ENCODE measurements at places on chromosomes 5 and 9. TPM values are rescaled to one million over a fixed set of nuclear protein-coding genes. Genes with fewer than 3 reads are reported as not detected.

Gene IFNB1
- not detected for total RNA-seq

Gene GNAQ
- 39.4 TPM for total RNA-seq

Gene IFNA1
- not detected for total RNA-seq

Gene ACOT12
- not detected for total RNA-seq

DNA sequence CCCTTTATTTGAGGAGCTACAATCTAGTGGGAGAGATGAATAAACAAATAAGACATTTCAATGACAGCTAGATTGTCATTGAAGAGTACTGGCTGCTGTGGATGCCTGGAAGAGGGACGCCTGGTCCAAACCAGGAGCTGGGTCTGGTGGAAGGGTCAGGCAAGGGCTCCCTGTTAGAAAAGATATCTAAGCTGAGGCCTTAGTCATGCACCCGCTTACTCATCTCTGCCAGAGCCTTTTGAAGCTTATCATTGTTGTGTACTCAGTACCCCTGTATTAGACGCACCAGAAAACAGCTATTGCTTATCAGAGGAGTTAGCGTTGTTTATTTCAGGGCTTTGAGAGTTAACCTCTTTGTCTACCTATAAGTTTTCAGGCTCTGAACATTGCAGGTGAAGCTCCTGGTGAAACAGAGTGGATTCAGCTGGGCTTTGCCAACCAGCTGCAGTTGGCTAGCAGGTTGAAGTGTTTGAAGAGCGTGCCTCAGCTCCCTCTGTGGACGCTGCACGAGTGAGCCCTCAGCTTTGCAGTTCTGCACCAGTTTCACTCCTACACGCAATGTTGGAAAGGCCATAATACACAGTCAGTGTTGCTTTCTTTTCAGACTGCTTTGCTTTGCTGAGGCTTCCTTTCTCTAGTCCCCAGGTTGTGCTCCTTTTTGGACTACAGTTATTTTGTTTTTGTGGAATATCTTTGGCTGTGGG is 5.6 kb upstream of the GPR151 start:
- no peak for DNase-seq

DNA sequence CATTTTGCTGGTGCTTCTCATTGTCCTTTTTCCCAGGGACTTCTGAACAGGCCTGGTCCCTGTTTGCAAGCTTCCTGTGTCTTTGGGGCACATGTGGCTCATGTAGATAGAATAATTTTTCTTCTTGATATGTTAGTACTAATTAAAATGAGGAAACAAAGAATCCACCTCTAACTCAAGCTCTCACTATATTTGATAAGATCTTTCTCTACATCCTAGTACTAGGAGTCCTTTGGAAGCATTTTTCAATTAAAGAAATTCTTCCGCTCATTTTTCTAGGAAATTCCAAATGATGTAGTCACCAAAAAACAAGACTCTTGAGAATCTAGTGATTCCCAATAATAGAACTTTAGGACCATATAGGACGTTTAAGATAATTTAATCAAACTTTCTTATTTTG is 165.3 kb downstream of the SEC61B start:
- DNase-seq = no peak

- no peak for DNase-seq
These were observed 138.5 kb downstream of the MPDZ start for GRCh38 chr9:13140843-13141592.

DNA sequence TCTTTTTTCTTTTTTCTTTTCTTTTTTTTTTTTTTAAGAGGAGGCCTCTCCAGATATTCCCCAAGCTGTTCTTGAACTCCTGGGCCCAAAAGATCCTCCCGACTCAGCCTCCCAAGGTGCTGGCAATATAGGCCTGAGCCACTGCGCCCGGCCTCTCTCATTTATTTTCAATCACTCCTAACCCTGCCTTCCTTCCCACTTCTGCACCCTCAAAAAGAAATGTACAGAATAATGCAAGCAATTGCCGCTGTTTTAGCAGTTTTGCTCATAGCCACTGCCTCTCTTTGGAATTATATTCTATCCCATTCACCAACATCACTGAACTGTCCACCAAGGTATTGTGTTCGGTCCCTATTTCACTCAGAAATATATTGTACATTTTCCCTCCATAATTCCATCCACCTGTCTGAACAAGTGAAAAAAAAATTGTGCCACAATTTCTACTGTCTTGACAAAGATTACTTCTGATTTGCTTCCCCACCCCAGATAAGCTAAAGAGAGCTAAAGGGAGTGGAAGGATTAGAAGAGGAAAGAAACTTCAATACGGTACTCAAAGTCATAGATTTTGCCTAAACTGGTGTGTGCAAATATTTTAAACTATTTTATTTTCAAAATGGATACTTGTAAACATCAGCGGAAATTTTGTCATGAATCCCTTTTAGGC is 1.9 kb downstream of the FNBP1 start:
- DNase-seq = no peak

DNA sequence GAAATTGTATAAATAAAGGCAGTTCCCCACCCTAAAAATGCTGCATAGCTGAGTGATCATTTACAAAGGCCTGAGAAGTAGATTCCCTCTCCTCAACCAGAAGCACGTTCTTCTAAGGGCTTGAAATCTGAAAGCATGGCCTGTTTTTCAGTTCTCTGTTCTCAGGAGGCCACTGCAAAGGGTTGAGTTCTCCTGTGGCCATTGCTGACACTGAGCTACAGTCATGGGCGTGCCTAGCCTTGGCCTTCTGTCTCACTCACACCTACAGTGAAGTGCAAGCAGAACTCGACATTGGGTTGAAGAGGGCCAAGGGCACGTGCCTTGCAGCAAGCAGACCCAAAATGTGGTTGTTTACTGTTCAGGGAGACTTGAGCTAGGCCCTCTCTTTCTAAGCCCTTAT is 276.6 kb upstream of the VLDLR start:
- DNase-seq = no peak

- no peak for DNase-seq
These were observed 38.0 kb upstream of the TRPC7 start for GRCh38 chr5:136403346-136403745.

- no peak for DNase-seq
These were observed 14.2 kb upstream of the CAST start for GRCh38 chr5:96648023-96648422.

DNA sequence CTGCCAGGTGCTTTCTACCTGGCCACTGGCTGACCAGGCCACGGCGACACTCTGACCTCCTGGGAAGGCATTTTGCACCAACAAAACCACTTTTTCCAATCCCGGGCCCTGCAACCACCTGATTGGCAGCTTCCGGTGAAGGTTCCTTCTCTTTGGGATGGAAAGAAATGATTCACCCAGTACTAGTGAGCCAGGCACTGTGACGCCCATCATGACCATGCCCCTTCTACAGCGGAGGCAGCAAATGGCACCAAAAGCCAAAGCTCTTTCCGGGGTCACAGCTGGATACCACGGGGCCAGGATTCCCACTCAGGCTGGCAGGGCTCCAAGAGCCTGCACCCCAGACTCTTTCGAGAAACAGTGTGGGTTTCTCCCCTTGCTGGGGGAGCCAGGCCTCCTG is 4.7 kb downstream of the NOTCH1 start:
- DNase-seq = no peak

- DNase-seq = no peak
These were observed 195.3 kb downstream of the GAS1 start for GRCh38 chr9:86751956-86752355.

DNA sequence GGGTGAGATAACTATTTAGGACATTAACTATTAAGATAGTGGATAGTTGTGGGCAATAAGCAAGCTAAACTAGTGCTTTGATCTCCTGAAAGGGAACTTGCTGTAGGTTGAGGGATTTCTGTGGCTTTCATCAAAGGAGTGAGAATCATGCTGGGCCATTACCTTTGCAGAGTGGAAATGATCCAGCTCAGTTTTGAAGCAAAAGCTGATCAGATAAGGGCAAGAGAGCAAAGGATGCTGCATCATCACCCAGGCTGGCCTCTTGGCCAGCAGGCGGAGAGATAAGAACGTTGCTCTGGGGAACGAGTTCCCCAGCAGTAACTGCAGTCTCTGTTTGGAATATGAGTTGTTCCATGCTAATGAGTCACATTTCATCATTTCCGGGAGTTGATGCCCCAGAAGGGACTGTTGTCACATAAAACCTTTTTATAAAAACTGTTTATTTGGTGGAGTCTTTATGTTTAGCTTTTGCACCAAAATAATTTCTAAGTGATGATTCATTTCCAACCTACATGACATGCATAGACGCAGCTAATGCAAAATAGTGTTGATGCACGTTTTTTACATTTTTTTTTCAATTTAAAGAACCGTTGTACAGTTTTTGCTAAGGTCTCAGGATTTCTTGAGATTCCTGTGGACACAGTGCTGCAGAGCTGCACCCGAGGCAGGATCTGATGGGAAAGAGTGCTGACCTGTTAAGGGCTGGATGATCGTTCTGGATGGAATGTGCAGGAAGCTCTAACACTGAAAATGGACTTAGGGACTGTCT is 99.3 kb downstream of the ACTBL2 start:
- no peak for DNase-seq

GRCh38 chr9:6415266-6415665 is 2.3 kb downstream of the UHRF2 start:
- DNase-seq = no peak

DNA sequence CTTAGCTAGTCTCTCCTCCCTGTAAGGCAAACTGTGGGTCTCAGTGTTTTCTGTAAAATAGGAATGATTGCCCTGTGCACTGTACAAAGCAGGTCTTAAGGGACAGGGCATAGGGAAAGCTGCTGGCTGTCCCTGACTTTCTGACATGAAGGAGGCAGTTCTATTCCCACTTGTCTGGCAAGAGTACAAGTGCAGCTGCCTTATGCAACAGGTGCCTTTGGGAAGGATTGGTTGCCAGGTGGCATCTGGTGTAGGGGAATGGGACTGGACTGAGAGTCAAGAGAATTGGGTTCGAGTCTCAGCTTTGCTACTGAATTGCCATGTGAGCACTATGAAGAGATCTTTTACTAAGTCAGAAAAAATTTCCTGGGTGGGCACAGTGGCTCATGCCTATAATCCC is 10.0 kb downstream of the BSPRY start:
- no peak for DNase-seq

- no peak for DNase-seq
These were observed 21.2 kb downstream of the RASEF start for GRCh38 chr9:83041771-83042170.

DNA sequence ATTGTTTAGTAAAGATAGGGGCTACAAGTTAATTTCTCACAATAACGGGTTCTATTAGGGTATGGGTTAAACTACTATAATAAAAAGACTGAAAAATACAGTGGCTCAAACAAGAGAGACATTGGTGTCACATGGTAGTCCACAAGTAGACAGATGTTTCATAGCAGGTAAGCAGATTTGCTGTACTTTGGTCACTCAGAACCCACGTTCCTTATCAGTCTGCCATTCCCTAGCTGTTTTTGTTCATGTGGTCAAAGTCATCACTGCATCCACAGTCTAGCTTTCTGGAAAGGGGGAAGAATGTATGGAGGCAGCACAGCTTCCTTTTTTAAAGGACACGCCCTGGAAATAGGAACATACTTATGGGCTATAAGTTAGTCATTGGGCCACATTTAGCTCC is 73.0 kb downstream of the SLC12A2 start:
- DNase-seq = no peak

All from natural killer cell treated with Interleukin-12 subunit alpha and Interleukin-12 subunit beta and Interleukin-15 and Interleukin-18, amount 100 ng/mL, for 72 hours (primary cell).